ENCODE measurements at places on chromosomes 7 and 10.

- DNase-seq = peak; percentile 86
Measured at GRCh38 chr10:72340510-72341261, 14.0 kb downstream of the DNAJB12 start.

DNA sequence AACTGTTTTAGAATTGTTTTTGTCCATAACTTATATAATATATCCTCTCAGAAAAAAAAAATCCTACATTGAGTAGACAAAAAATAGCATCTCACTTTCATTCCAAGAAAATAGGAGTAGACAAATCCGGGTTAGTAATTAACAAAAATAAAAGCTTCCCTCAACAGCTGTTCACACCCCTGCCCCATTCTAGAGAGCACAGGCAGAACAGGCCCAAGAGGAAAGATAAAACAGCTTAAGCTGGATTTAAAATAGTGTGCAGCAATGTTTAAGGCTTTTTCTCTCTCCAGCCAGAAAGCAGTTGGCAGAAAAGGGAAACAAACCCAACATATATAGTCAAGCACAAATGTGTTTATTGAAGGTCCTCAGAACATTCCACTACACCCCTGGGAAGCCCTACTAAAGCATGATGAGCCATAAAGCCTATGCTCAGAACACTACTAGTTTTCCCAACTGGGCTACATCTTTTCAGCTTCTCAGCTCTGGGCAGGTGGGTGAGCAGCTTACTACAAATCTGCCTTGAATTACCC, 189.9 kb downstream of the MTERF1 start:
- no peak for DNase-seq

- DNase-seq = no peak
Measured at GRCh38 chr10:49362596-49363260, 33.2 kb downstream of the DRGX start.

GRCh38 chr7:102140952-102141370, 145.7 kb upstream of the SH2B2 start:
- DNase-seq = peak; percentile 23

- peak; percentile 65 for DNase-seq
Measured at GRCh38 chr7:21944616-21945453, 864 bp downstream of the CDCA7L start.

DNA sequence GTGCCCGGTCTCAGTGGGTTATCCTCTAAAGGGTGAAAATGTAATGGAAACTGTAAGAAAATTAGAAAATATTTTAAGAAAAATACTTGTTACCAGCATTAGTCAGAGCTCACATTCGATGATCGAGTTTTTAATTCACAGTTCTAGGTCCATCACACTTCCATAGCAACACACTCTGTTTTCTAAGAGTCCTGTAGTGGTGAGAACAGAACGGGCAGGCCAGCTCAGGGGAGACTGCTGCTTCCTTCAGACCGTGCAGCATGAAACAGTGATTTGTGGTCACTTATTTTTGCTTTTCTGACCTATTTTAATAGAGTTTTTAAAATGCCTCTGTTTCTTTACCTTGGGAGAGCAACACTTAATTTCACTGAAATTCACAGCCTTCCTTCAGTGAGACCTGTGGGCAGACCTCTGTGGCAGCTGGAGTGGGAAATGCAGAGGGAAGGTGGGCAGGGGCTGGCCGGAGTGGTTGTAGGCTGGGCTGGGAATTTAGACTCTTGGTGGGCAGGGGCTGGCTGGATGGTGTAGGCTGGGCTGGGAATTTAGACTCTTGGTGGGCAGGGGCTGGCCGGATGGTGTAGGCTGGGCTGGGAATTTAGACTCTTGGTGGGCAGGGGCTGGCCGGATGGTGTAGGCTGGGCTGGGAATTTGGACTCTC, 1.5 kb downstream of the SUN1 start:
- no peak for DNase-seq

DNA sequence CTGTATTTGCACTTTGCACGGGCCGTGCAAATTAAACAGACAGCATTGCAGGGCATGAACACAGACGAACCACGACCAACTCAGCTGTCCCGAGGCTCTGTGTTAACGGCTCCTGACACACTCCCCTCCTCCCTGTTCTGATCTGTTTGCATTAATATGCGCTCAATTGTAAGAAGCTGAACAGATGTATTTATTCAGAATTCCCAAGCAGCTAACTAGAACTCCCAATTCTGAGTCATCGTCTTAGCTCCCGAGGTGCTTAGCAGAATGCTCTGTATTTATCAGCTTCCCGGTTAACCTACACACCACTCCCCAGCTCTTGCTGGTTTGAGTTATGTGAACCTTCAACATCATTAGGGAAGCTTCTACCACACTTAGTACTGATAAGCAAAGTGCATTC, 286.4 kb downstream of the PTPRN2 start:
- no peak for DNase-seq

DNA sequence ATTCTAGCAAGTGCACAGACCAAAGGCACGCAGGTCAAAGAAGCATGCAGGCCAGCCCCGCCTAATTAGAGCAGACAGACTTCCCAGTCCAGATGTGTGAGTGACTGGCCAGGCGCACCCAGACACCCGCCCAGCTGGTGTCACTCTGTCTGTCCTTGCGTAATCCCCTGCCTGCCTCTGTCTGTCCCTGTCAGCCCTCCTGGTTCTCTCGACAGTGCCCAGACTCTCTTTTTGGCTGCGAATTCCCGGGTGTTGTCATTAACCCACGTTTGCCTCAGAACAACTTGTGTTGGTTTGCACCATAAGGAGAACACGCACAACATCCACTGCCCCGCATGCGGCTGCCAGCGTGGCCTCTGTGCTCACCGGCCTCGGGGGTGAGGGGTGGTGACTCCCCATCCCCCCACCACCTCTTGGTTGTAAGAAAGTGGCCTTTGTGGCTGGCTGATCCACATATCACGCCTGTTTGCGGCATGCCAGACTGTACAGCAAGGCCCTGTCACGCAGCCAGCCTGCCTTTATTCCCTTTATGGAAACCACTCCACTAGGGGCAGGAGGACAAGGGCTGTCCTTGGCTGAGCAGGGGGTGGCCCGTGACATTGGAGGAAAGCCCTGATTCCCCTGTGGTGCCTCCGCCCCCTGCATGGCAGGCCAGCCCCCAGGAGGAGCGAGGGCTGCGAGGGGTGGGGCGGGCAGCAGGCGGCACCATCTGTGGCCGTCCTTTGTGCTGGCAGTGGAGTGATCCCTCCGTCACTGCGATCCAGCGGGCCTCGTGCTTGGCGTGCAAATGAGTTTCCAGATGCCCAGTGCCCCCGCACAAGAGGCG, 72.8 kb upstream of the PPIF start:
- DNase-seq = peak; percentile 70

- DNase-seq = no peak
Measured at GRCh38 chr7:80923211-80923612, 4.4 kb upstream of the SEMA3C start.

- DNase-seq = no peak
Measured at GRCh38 chr7:121831801-121832200, 41.2 kb upstream of the PTPRZ1 start.

GRCh38 chr7:8133188-8133848, 128.6 kb downstream of the ICA1 start:
- DNase-seq = no peak

- no peak for DNase-seq
Measured at GRCh38 chr7:27140126-27140857, 3.2 kb downstream of the HOXA5 start.

- no peak for DNase-seq
Measured at GRCh38 chr10:56745490-56745889, 384.4 kb upstream of the ZWINT start.

GRCh38 chr7:35430547-35431153, 176.8 kb upstream of the TBX20 start:
- peak; percentile 53 for DNase-seq

DNA sequence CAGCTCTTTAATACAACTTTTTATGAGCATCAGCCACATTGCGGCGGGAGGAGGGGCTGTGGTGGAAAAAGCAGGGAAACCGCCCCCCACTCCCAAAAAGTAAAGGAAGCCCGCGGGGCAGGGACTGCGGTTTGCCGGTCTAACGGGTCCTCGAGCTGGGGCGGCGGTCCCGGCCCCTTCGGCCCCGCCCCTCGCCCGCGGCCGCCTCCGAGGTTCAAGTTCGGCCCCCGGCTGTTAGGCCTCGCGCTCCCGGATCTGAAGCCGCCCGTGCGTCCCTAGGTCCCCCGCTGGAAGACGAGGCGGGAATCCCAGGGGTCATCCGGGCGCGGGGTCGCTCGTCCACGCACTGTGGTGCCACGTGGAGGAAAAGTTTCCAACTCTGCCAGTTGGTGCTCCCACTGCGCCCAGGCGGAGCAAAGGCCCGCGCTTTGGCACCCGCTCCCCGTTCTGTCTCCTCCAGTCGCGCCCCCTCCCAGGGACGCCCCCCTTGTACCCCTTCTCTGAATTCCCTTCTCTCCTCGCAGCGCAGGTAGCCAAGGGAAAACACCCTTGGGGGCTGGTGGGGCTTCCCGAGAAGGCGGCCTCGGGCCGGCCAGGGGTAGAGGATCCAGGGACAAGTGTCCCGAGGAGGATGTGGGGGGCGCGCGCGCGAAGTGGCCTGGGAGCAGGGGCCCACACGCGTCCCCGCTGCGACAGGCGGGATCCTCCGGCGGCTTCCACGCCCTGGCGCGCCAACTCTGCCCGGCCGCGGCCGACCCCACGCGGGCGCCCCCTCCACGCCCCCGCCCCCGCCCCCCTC, 798 bp upstream of the AUTS2 start:
- DNase-seq = peak; percentile 69

GRCh38 chr10:93773120-93773519, 15.4 kb downstream of the LGI1 start:
- DNase-seq = peak; percentile 7

DNA sequence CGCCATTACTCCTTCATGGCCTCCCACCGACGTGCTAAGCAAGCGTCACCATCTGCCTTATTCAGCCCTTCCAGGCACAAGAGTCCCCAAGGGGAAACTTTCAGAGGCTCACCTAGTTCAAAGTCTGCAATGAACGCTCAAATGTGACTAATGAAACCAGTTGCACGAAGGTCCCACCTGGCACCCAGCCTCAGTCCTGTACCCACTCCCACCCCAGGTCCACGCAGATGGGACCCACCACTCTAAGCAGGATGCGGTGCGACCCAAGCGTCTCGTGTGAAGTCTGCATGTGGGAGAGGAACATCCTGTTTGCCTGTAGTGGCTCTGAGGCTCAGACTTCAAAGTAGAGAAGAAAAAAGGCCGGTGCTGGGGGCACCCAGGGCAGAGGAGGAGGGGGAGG, 40.3 kb downstream of the RGS10 start:
- no peak for DNase-seq

- DNase-seq = no peak
Measured at GRCh38 chr7:122068046-122068445, 76.0 kb downstream of the AASS start.

DNA sequence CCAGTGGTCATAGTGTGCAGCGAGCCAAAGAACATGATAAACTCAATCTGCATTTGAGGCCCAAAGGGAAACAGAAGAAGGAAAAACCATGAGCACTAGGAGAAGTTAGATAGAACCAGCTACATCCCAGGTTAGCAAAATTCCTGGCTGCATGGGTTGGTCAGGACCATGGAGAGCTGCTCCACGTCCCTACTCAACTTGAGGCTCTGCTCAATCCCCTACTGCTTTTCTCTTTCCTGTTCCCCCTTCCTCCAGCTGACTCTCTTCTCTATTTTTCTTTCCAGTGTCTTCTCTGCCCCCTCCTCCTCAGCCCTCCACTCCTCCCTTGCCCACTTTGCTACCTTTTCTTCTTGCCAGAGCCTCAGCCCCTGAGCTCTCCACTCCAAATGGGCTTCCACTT, 21.9 kb upstream of the VSIR start:
- peak; percentile 75 for DNase-seq

DNA sequence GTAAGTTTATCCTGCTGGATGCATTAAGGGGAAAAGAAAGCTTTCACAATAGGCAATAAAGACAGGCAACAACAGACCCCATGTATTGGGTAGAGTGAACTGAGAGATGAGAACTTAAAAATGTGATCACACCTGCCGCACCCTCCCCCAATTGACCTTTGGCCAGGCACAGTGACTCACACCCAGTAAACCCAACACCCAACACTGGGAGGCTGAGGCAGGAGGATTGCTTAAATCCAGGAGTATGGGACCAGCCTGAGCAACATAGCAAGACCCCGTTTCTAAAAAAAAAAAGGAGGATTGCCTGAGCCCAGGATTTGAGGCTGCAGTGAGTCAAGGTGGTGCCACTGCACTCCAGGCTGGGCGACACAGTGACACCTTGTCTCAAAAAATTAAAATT, 86.9 kb downstream of the MPP7 start:
- no peak for DNase-seq

DNA sequence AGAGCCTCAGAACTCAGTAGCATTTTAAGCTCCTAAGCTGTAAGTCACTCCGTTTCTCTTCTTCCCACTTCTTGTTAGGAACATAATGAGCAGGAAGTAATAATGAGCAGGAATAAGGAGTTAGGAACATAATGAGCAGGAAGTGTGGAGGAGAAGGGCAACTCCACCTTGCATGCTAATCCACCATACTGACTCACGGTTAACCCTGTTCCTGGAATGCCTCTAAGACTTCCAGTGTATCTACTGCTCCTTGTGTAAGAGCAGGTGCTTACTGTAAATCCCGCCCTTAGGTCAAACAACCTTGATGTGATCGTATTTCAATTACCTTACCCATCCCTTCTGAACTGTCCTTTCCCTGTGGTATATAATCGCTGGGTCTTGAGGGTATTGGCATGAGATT, 528.7 kb downstream of the CALN1 start:
- DNase-seq = no peak

DNA sequence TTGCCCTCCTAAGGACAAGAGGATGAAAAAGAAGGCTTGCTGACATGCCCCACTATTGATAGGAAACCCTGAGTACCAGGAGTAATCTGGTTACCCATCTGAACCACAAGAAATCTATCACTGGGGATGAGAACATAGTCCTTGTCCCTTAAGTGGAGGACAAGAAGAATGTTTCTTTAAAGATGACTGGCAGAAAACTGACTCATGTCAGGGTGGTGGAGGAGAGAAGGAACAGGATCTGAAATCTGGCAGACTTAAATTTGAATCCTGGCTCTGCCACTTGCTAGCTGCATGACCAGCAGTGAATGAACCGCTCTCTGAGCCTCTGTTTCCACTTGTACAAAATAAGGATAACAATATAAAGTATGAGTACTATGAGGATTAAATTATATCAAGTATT, 38.9 kb upstream of the XPNPEP1 start:
- no peak for DNase-seq
